Thoracic aorta (tissue), 2 donors: ENCODE measurements at places on chromosomes 13 and 19.

- no peak for DNase-seq
These were observed 7.5 kb downstream of the KLF16 start for GRCh38 chr19:1855828-1856255.

- no peak for DNase-seq
These were observed 927 bp downstream of the COL4A2 start for GRCh38 chr13:110307767-110308655.

DNA sequence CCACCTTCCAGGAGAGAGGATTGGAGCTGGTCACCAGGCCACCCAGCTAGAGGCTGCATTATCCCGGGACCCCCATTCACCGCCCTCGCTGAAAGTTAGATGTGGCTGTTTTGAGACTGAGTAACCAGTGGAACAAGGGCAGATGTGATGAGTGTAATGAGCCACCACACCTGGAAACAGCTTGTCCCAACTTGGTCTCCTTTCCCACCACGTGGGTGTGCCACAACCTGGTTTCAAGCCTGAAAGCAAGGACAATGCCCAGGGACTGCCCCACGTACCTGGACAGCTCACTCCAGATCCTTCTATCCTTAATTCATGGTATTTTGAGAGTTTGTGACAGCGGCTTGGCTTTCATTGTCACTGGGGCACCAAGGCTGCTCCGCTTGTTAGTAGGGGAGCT, 7.0 kb downstream of the LGI4 start:
- no peak for DNase-seq

- DNase-seq, result no peak
These were observed 1574.4 kb upstream of the PRR20A start for GRCh38 chr13:55566334-55566733.

- no peak for DNase-seq
These were observed 19.9 kb downstream of the CEBPG start for GRCh38 chr19:33393286-33394005.

GRCh38 chr13:100399455-100399854, 189.1 kb downstream of the GGACT start:
- no peak for DNase-seq

DNA sequence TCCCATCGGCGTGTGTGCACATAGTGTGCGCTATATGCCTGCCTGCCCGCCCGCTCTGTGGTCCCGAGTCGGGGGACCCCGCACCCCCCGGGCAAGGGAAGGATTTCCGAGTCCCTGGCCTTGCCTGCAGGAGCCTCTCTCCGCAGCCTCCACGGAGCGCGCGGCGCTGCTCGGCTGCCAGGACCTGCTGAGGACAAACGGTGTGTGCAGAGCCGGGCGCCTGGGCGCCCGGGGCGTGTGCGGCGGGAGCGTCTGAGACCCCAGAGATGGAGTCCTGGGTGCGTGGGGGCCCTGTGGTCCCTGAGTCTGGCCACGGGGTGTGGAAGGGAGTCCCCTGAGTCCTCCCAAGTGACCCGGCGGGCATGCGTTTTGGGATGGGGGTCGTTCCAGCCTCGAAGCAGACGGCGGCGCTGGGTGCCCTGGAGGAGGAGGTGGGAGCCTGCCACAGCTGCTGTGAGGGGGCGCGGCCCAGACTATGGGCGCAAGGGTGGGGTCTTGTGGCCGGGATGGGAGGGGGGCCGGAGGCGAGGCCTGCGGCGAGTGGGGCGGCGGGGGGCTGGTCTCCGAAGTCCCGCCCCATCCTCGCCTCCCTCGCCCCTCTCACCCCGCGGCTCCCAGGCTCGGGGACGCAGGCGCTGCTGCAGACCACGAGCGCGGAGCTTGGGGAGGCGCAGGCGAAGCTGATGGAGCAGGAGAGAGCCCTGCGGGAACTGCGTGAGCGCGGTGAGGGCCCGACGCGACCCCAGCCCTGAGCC, 25.3 kb downstream of the CLEC4M start:
- DNase-seq, result no peak

DNA sequence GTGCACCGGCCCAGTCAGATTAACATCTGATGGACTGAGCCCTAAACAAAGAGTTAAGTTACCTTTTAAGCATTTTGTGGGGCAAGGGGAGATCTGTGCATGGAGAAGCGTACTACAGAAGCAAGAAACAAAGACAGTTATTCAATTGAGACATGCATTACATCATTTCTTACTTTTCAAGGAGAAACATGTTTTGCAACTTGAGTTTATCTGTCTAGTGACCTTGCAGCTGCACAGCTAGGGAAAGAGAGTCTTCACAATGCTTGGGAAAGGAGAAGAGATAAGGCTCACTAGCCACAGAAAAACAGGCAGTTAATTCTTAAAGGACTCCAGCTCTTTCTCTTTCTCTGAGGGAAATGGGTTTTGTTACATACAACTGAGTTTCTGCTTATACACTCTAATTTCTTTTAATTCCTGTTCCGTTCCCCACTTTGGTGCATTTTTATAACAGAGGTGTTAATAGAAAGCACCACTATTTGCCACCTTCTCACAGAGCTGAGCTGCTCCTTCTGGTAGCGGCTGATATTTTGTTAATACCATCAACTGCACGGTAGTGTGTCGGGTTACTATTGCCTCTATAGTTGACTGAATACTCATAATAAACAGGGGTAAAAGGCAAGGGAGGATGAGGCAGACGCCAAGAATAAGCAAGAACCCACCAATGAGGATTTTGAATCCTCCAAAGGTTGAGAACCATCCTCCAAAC, 55.9 kb downstream of the ZNF431 start:
- DNase-seq, result no peak

DNA sequence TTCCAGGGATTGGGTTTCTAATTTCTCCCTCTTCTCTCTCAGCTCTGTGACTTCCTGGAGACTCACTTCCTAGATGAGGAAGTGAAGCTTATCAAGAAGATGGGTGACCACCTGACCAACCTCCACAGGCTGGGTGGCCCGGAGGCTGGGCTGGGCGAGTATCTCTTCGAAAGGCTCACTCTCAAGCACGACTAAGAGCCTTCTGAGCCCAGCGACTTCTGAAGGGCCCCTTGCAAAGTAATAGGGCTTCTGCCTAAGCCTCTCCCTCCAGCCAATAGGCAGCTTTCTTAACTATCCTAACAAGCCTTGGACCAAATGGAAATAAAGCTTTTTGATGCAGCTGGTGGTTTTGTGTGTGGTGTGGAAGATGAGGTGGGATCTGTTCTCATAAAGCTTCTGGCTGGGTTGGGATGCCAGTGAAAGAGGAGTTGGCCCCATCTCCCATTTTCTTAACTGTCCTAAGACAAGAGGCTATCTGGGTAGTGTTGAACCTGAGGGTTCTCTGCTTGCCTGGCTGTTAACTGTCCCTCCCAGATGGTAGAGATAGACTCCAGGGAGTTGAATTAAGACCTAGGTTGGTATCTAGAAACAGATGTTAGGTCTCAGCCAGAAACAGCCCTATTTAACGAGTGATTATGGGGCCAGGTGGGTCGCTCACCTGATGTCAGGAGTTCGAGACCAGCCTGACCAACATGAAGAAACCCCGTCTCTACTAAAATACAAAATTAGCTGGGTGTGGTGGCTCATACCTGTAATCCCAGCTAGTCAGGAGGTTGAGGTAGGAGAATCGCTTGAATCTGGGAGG, 1.6 kb downstream of the FTL start:
- DNase-seq, result no peak
